NCI-H446 (cell line): ENCODE measurements at places on chromosomes 6 and 20.
A peak's percentile ranks its signal among the peaks of the same experiment; 100 is the strongest.

GRCh38 chr6:81049425-81050042 is 702.9 kb downstream of the TENT5A start:
- DNase-seq: no peak

GRCh38 chr6:73156793-73157767 is 68.2 kb downstream of the KHDC1L start:
- no peak for DNase-seq

GRCh38 chr6:110814102-110815014 is 911 bp downstream of the CDK19 start:
- no peak for DNase-seq

GRCh38 chr6:1757131-1757530 is 147.4 kb downstream of the FOXC1 start:
- no peak for DNase-seq

DNA sequence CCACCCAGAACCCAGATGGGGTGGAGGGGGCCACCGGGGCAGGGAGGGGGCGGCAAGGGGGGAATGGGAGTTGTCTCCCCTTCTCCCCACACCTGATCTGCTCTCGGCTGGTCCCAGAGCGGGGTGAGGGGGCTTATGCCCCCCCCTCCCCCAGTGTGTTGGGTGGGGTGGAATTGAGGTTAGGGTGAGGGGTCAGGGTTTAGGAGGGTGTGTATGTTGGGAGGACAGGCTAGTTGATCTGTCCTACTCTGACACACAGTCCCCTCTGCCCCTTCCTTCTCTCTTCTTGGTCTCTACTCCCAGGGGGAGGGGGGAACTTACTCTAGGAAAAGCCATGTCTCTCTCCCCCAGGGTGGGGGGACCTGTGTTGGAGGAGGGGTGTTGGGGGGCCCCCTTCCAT is 1.9 kb upstream of the ZBTB9 start:
- no peak for DNase-seq

DNA sequence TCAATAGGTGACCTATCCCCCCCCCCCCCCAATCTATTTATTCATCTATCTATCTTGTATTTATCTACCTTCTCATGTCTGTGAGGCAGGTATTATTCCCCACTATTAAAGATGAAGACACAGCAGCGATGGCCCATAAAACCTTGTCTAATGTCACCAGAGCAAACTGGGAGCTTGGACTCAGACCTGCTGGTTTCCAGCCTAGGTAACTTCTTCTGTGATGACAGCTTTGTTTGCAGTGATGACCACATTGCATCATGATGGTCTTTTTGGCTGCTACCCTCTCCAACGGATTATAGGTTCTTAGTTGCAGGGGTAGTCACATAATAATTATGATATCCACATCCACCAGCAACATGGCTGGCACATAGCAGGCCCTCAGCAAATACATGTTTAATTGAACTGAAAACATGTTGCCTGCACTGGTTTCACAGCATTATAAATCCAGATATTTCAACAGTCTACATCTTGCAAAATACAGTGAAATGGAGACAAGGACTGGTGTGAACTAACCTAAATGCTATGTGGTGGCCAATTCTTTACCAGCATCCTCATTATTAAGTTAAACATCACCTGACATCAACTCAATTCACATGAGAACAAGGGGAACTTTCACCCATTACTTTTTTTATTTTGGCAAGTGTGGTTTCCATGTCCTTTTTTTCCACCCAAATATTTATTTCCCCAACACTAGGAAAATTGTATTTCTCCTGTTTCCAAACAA is 712.5 kb upstream of the NRSN1 start:
- DNase-seq: no peak

DNA sequence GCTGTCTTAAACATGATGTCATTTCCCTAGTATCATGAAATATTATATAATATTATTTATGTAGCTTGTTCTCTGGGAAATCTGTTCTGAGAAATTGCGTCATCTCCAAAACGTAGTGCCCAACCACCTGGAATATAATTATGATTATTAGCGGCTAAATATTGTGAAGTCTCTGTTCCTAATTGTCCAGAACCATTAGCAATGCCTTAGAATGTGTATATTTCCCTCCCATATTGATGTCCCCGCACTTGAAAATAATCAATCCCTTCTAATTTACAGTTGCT is 54.4 kb downstream of the OTOR start:
- no peak for DNase-seq

GRCh38 chr6:166955865-166956443 is 396 bp downstream of the RNASET2 start:
- DNase-seq: no peak

- DNase-seq: no peak
These were observed 1257.2 kb upstream of the EYS start for GRCh38 chr6:66964216-66964615.

- DNase-seq: no peak
These were observed 18.4 kb downstream of the LAMA4 start for GRCh38 chr6:112235956-112236355.

DNA sequence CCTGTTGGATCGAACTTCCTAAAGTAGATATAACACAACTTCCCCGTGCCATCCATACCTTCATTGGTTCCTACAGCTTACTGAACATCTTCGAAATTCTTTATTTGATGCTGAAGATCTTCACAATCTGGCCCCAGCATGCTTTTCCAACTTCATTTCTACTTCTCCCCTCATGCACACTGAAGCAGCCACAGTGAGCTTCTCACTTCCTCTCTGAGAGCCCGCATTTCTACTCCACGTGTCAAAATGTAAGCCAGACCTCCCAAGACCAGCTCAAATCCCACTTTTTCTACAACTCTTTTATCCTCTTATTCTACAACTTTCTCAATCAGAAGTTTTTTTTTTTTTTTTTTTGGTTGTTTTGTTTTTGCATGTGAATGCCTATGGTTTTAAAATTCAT is 254.7 kb downstream of the GMPR start:
- DNase-seq: no peak

DNA sequence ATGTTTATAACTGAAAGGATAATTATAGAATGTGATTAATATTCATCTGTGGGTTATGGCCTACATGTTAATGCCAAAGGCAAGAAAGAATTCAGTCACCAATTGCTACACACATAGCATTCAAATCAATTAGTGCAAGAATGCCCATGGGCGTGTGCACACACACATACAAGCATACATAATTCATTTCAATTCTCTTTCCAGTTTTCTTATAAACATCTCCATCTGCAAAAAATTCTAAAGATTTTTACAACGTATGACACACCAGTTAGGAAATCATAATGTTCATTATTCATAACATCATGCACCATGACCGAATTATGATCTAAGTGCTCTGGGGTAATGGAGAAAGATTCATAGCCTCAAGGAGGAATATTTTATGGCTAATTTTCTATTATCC is 111.0 kb upstream of the ADTRP start:
- DNase-seq: no peak

DNA sequence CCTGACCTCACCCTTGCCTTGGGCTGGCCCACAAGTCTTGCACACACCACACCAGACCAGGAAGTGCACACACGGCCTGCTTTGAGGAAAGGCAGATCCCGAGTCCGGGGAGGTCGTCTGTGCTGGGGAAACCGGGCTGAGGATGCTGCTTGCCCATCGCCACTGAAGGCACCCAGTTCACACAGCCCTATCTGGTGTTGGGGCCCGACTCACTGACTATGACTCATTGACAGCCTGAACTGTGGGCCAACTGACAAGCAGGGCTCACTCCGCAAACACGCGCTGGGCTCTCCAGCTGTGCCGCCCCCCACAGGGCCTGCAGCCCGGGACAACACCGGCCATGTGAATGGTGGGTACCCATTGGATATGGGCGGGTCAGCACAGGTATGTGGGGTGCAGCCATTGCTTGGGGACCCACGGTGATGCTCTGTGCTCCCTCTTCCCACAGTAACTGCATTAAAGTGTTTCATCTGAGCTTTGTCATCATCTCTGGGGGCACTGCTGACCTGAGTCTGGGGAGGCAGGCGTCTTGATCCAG is 1.6 kb downstream of the SAMD10 start:
- DNase-seq: no peak

DNA sequence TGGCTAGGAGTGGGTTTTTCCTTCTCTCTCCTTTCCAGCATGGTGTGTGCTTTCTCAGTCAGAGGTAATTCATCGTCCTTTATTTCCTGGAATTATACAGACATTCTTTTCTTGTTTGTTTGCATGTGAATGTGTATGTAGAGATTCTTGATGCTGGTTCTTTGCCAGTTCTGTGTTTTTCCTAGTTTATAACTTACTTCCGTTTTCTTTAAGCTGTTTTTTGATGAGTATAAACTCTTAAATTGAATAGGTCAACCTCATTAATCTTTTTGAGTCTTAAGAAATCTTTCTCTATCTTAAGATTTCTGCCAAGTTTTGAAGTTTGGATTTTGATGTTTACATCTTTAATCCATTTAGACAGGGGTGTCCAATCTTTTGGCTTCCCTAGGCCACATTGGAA is 38.7 kb downstream of the IGF2R start:
- no peak for DNase-seq

GRCh38 chr6:129609635-129610034 is 100.3 kb downstream of the ARHGAP18 start:
- no peak for DNase-seq

DNA sequence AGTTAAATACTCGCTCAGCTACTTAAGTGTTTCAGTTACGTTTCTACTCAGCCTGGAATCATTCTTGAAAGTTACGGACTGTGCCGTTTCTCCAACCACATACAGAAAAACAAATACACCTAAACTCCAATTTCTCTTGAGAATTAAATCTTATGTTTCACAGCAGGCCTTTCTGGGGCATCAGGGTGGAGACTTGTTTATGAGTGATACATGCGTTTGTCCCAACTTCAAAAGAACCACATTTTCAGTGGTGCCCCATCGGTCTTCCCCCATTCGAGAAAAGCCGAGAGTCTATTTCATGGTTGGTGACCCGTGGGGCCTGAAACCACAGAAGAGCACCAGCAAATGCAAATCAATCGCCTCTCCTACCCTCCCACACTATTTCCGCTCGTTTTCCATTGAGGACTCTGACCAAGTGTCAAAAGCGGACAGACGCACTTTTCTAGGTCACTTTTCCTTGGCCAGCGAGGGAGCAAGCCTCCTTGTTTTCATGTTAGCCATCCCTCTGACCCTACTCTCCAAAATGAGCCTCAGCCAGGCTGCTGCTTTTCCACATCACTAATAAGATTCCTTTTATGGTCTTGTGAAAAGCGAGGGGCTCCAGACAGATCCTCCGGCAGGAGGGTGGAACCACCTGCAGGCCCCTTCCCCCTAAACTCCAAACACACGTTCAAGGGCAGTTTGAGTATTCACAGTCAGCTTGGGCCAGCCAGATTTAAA is 3.1 kb downstream of the JAG1 start:
- no peak for DNase-seq

- DNase-seq: no peak
These were observed 891 bp upstream of the GHRH start for GRCh38 chr20:37262505-37262904.

DNA sequence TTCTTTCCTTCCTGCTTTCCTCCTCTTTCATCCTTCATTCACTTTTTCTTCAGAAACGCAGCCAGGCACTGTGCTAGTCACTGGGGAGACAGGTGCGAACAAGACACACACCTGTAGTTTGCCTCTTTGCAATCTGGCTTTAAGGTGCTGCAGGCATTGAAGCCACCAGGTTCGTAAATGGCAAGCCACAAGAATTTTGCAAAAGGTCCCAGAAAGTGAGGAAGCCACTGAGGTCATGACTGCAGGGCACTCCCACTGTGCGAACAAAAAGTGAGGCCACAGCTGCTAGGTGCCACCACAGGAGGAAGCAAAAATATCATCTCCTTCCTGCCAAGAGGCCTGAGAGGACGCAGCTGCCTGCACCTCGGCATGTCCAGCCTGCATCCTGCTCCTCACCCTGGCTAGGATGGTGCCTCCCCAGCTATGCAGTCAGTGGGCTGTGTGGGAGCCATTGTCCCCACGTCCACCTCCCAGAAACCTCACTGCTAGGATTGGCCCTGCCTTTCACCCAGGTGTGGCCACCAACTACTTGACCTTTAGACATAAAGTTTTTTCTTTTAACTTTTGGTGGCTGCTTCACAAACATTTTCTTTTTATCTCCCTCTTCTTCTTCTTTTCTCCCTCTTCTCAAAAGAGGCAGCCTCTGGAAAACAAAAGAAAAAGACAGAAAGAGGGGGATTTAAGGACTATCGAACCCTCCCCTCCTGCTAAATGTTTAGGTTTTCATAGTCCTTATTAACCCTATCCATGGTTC is 230.8 kb downstream of the BCAS1 start:
- DNase-seq: no peak

- no peak for DNase-seq
These were observed 954 bp downstream of the HSD17B8 start for GRCh38 chr6:33205191-33206026.

DNA sequence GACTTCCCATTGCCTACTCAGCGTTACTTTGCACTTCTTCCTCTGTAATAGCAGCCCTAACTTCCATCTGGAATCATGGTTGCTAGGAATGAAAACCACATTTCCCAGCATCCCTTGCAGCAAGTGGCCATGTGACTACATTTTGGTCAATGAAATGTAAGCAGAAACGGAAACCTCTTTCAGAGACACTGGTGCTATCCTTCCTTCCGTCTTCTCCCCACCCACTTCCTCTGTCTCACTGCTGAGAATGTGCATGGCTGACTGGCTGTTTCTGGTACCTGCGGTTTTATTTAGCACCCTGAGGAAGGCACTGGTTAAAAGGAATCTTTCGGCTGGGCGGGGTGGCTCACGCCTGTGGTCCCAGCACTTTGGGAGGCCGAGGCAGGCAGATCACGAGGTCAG is 107.4 kb downstream of the SCML4 start:
- no peak for DNase-seq

GRCh38 chr20:1122388-1123315 is 4.2 kb downstream of the PSMF1 start:
- no peak for DNase-seq

DNA sequence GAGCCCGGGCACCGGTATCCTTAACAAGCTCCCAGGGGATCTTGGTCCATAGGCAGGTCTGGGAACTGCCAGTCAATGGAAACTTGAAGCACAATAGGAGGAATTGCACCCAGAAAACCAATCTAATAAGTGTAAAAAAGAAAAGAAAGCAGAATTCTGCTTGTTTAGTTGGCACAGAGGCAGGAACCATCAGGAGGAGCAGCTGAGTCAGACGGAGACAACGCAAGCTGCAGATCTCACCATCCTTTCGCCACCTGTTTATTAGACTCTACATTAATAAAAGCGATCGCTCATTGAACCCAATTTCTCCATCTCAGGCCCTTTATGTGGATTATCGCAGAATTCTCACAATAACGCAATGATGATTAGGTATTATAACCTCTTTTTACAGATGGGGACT is 9.8 kb downstream of the ZFP64 start:
- no peak for DNase-seq

GRCh38 chr20:3749689-3750531 is 17.4 kb downstream of the HSPA12B start:
- DNase-seq: peak; percentile 47

DNA sequence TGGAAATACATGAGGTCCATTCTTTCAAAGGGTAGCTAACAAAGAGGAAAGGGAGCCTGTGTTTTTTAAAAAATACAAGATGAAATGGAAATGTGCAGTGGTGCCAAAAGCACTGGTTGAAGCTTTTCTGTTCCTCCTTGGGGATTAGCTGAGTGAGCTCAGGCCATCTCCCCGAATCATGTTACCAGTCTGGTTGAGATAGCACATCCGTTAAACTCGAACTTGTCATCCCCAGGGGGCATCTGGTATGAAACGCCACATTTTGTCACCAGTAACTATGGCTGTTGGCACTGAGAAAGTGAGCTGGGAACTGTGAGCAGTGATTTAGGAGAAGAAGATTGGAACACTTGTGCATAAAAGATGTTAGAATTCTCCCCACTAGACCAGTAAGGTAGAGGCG is 196.2 kb downstream of the SAMD5 start:
- no peak for DNase-seq
